Activated naive CD8-positive, alpha-beta T cell treated with anti-CD3 and anti-CD28 coated beads, Interleukin-2, amount 50 U/mL, for 16 hours (primary cell): ENCODE measurements at places on chromosomes 16 and 17.

DNA sequence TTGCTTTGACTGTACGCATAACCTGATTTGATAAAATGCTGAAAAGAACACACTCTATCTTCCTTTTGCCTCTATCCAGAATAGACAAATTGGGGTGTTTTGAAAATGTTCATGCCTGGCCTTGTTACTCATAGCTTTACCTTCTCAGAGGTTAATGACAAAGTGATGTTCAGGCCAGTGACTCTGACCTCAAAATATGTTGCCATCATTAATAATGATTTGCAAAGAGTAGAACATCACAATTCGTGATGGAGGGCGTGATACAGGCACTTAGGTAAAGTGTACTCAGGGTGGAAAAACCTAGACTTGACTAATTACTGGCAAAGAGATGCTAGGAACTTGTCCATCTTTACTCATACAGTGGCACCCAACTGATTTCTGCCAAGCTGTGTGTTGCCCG lies 656.6 kb upstream of the SOX9 start:
- no peak for DNase-seq

DNA sequence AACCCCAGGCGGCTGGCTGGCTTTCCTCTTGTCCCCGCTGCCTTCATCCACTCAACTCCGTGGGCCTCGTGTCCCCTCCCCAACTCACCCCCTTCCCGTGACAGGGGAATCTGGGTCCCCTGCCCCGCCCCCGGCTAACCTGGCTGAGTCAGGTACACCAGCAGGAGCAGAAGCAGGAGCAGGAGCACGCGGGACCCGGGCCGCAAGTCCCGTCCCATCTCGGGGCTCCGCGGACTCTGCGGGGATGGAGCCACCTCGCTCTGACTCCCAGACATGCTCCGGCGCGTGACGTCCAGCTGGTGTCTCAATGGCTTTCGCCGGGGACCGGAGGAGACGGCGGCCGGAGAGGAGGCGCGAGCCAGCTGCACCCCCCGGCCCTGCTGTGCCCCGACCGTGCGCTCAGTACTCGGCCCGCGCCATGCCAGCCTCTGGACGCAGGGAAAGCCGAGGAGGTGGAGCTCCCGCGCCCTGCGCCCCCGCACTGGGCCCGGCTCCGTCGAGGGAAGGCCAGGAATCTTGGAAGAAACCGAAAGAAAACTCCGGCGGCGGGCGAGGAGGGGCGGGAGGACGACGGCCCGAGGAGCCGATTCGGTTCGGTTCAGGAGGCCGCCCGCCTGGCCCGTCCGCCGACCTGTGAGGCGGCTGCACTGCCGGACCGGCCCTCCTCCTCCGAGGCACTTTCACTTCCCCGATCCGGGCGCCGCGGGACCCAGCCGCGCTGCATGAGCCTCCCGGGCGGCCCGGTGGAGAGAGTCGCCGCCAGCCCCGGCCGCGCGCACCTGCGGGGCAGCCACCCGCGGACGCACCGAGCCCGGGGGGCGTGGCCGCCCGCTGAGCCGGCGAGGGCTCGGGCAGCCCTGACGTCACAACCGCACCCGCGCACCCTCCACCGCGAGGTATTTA lies at the start of the genes CXCL16 and ZMYND15:
Gene CXCL16, minus strand, starts transcription at position 807 of the 903 bp plus-strand sequence. Its CDS starts 589 bp downstream, at position 218.
Gene ZMYND15, plus strand, starts transcription at position 712 of the 903 bp plus-strand sequence. CDS start 716 bp downstream, outside the sequence.
- no peak for DNase-seq

DNA sequence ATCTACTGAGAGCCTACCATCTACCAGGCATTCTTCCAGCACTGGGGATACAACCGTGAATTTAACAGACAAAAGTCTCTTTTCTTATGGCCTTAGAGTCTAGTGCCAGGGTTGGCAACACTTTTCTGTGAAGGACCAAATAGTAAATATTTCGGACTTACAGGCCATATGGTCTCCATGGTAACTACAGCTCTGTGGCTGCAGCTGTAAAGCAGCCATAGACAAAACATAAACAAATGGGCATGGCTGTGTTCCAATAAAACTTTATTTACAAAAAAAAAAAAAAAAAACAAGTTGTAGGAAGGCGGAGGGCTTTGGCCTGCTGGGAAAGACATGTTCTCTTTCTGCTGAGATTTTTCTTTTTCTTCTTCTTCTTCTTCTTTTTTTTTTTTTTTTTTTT lies 98.7 kb downstream of the ABCC12 start:
- DNase-seq = no peak

DNA sequence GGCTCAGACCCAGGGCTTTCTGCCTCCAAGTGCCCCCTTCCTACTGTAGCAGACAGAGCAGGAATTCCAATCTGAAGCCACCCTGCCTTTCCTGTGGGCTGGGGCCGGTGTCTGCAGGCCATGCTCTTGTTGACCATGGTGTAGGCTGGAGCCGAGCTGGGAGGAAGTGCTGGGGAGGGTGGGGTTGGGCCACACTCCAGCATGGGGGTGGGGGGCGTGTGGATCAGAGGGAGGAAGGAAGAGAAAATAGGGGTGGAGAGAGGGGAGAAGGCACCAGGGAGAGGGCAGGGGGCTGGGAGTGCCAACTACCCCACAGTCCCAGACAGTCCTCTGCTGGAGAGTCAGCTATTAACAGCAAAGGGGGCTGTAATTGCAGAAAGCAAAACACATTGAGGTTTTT lies 54.3 kb upstream of the JPH3 start:
- DNase-seq = no peak

DNA sequence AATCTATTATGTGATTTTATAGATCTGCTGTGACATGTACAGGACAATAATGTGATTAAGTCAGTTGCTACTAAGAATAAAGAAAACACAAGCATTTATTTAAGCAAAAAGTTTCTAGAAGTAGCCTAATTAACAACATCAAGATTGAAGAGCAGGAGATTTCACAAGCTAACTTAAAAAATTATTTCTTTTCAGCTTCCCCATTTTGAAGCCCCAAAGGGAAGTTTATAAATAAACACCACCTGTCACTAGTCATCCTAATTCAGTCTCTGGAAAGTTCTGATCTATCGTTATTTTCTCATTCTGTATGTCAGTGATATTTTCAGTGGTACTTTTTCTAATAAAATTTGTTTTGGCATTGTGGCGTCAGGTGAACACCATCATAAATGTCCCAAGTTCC lies 8.3 kb downstream of the CAPNS2 start:
- DNase-seq = no peak

DNA sequence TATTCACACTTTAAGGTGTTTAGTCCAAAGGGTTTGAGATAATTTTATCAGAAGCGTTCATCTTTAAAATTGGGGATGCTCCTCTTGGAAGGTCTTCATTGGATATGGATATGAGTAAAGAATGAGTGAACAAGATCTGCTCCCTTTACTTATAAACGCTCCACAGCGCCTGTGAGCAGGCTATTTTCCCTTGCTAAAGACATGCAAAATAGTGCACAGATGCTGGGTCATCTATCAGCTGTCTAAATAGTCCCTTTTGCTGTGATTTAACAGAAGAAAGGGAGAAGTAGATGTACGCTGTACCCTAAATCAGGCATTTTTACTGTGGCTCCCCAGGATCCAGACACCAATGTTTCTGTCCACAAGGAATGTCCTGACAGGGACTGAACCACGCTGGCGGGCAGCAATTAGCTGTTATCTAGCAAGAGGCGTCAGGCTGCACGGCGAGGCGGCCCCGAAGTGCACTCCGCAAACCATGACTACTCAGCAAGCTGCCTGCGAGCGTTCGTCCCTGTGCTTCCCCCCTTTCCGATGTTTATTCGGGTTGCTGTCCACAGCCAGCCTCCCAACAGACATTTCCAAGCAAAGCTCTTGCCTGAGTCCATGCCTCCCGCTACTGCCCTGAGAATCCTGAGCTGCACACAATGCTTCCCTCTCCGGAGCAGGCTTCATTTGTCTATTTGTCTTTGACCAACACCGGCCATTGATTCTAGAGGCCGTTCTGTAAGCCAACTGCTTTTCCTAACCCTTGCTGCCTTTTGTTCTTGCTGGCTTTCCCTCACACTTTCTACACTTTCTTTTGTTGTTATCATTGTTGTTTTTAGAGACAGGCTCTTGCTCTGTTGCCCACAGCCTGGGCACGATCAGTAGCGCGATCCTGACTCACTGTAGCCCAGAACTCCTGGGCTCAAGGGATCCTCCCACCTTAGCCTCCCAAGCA lies 55.7 kb upstream of the CNEP1R1 start:
- DNase-seq = no peak
